ENCODE measurements at places on chromosomes 4 and X.

DNA sequence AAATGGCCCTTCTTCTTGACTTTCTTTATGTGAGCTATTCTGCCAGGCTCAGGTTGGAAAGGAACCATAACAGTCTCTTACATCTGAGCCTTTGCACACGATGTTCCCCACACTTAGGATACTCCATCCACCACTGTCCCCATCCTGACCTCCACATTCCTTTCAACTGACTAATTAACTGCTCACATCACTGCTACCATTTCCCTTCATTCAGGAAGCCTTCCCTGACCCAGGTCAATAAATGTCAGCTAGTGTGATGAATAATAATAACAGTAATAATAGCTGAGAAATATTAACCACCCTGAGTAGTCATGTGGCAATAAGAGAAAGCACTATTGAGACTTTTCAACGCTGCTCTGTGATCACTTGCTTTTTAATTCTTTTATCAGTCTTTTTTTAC, 291.7 kb downstream of the KCNIP4 start:
- DNase-seq, result no peak

GRCh38 chrX:139532834-139533233, 2.3 kb downstream of the F9 start:
- DNase-seq, result no peak

DNA sequence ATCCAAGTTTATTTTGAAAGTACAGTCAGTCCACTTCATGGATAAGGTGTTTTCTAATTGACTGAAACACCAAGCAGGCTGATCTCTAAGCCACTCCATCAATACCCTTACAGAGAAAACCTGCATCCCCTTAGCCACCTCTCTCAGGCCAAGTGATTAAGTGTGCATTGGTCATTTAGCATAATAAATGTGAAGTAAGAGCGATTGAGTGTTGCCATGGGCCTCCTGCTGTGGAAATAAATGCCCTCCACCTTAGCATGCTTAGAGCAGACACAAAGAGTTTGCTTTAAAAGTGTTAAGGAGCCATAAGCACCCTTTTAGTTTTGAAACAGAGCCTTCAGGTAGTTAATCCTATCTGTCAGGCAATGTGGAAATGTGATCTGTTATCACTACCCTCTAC, 386.5 kb downstream of the GPAT3 start:
- DNase-seq, result no peak

- no peak for DNase-seq
Measured at GRCh38 chr4:112003231-112003907, 141.9 kb upstream of the FAM241A start.

GRCh38 chr4:155207534-155208257, 740 bp upstream of the NPY2R start:
- DNase-seq, result no peak

DNA sequence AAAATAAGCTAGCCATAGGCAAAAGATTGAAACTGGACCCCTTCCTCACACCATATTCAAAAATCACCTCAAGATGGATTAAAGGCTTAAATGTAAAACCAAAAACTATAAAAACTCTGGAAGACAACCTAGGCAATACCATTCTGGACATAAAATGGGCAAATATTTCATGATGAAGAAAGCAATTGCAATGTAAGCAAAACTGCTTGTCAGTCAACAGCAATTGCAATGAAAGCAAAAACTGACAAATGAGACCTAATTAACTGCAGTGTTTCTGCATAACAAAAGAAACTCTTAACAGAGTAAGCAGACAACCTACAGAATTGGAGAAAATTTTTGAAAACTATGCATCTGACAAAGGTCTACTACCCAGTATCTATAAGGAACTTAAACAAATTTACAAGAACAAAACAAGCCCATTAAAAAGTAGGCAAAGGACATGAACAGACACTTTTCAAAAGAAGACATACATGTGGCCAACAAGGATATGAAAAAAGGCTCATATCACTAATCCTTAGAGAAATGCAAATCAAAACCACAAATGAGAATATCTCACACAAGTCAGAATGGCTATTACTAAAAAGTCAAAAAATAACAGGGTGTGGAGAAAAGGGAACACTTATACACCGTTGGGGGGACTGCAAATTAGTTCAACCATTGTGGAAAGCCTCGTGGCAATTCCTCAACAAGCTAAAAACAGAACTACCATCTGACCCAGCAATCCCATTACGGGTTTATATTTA, 46.7 kb downstream of the CFAP299 start:
- DNase-seq, result no peak

DNA sequence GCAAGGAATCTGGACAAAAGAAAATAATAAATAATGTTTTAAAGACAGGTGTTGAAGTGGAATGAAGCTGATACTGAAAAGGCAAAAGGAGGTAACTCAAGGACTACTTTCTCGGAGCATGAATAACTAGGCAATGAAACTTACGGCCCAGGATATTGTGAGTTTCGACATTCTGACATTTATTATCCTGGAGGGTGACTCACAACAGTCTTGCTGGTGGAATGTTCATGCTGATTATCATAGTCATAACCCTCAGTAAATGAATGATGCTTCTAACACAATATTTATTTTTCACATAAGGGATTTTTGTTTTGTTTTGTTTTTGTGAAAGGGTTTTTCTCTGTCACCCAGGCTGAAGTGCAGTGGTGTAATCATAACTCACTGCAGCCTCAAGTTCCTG, 147.0 kb upstream of the HPGD start:
- DNase-seq, result no peak

GRCh38 chrX:30791296-30792278, 97.5 kb downstream of the TAB3 start:
- no peak for DNase-seq

DNA sequence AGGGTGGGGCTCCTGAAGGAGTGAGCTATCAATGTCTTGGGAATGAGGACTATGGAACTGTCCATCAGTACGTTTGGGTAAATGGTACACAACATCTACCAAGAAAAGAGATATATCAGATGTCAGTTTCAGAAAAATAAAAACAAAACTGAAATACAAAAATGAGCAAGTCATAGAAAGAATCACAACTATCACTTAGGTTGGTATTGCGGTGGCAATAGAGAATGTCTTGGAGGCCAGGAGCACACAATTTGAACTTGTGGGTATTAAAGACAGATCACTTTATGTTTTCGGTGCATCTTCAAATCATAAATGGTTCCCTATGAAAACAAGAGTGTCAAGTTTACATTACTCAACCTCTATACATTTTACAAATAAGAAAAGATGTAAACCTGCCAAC, 176.8 kb downstream of the CHM start:
- DNase-seq, result no peak

DNA sequence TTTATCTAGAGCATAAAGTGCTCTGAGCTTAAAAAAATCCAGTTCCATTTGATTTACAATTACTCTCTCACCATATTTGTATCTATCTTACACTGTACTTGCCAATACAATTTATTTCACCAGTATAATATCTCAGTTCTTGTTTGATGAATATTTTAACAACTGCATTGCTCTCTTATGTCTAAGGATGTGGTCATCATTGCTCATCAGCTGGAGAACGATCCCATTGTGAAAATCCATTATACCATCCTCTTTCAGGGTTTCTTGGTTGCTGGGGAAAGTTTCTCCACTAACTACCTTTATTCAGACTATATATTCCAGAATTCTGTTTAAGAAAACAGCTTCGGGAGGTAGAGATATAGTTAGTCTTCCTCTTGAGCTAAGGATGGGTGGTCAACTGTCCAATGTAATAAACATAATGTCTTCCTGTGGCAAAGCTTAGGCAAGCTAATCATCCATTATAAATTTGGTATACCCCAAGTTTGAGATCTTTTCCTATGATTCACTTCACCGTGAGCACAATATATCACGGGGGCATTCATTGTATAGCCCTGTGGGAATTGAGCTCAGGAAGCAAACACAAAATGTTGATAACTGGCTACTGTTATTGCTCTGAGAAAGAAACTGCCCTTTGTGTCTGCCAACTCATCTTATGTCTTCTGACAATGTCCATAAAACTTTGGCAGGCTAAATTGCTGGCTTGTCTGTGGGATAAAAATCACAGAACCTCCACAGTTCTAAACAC, 2361.9 kb downstream of the ARAP2 start:
- no peak for DNase-seq

GRCh38 chr4:53459548-53459947, 82.1 kb downstream of the FIP1L1 start:
- no peak for DNase-seq

DNA sequence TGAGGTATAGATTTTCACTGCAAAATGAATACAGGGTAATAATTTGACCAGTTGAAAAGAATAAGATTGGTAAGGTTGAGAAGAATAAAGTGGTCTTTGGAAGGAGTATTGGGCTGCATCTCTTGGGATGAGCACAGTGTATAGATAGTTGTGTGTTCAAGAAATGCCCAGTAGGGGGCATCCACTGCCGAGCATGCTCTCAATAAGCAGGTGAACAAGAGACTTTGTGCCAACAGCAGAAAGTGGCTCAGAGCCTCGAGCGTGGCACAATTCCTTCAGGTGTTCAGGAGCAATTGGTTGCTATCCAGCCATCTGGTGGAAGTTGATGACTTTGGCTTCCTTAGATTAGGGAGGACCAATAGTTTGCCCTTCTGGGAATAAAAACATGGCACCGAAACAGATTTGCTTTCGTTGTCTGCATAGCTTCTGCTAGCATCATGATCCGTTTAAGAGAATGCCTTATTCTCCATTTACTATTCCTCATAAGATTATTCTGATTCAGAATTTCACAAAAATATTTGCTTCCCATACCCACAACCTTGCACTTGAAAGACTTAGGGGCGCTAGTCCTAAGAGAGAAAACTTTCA, 258.1 kb upstream of the NEIL3 start:
- DNase-seq, result no peak

DNA sequence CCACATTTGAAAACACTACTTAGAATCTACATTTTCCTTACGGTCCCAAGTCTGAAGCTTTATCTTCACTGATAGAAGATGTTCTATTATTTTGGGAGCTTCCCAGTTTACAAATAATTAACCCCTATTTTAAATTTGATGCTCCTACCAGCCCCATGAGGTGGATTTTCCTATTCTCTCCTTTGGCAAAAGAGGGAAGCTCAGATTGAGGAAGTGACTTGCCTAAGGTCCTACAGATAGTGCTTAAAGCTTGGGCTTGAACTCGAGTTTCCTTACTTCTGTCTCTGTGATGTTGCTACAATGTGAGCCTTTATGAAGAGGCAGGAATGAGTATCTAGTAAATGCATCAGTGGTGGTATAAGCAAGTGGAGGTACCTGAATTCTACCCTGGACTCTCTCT, 27.5 kb downstream of the HEPH start:
- DNase-seq, result no peak

GRCh38 chr4:14855719-14856061, 146.6 kb upstream of the CPEB2 start:
- DNase-seq, result no peak

DNA sequence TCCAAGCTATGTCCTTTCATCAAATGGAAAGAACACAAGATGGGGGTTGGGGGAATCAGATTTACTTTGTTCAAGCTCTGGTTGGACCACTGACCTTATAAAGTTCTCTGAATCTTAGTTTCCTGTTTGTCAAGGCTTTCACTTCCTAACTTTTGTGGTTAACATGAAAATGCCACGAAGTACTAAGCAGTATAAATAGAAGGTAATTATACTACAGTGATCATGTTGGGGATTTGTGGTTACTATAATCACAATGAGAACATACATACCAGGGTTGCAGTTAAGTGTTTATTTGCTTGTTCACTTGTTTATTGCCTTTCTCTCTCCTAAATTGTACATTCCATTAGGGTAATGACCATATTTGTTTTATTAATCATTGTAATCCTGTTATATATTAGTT, 53.2 kb downstream of the SPRY1 start:
- DNase-seq, result no peak

DNA sequence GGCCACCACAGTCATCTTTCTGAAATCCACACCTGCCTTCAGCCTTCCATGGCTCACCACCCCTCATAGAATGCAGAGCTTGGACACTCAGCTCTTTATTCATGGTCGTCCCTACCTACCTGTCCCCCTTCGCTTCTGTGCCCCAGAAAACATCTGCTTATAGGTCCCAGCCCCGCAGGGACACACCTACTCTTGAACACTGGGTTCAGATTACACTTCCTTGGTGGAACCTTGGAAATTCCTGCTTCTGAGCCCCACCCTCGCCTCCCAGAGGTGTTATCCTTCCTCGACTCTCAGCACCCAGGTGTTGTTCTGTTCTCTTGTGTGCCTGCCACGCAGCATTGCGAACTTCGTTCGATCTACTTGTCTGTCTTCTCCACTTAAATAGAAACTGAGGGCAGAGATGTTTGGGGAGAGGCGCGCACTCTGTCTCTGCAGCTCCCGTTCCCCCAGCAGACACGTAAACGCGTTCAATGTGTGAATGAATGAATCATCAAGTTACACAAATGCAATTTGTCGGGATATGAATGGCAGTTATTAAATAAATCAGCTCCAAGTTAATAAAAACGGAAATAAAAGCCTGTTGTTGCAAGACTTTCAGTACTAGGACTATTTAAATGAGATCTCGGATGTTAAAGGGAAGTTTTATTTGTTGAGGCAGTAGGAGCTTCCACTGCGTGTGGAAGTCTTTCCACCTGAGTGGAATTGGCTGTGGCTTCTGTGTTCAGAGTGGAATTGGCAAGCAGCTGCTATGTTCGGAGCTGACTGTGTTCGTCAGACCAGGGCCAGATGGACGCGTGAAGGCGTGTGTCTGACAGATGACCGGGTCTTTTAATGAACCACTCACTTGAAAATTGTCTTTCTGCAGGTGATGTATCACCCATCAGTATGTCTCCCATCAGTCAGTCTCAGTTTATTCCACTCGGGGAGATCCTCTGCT, 95.6 kb downstream of the STOX2 start:
- no peak for DNase-seq

GRCh38 chr4:48275247-48275646, 5.6 kb upstream of the TEC start:
- no peak for DNase-seq

DNA sequence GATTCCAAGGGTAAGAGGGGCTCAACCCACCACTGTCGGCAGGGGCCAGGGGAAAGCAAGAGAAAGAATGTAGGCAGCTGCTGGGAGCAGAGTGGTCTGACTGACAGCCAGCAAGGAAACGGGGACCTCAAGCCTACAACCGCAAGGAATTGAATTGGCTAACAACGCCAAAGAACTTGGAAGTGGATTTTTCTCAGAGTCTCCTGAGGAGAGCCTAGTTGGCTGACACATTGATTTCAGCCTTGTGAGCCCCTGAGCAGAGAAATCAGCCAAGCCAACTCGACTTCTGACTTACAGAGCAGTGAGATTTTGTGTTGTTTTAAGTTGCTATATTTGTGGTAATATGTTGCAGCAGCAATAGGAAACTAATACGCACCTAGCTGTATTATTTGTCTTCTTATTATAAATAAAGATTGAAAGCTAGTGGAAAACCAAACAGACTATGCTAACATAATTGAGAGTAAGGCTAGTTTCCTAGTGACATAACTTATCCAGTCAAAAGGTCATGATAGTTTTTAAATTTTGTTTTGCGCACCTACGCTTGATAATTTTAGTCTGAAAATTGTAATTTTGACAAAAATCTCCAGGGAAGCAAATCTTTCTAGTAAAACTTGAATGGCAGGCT, 145.8 kb upstream of the HCCS start:
- no peak for DNase-seq

Measured in stimulated activated CD8-positive, alpha-beta memory T cell treated with anti-CD3 and anti-CD28 coated beads, Interleukin-15, amount 100 ng/mL, for 48 hours (primary cell).